ENCODE measurements at places on chromosomes 2 and 18.

DNA sequence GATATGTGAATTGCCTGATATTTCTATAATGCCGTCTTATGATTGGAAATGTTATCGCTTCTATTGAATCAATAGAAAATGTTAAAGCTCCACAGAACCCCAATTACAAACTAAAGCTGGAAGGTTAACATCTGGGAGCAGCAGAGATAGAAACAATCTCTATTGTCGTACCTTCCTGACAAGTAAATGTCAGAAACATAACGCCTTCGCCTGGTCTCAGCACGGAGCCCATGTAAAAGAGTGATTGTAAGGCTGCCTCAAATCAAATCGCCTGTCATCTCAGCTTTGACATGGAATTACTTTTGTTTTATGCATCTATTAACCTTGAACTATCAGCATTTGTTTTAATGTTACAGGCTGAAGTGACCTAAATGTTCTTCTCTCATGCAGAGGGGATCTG is 885.9 kb upstream of the PIK3C3 start:
- no peak for DNase-seq

GRCh38 chr2:23617167-23617810 is 232.3 kb downstream of the KLHL29 start:
- peak; percentile 82 for DNase-seq

GRCh38 chr2:156576005-156576404 is 139.8 kb downstream of the GPD2 start:
- DNase-seq, result no peak

GRCh38 chr2:241820625-241821384 is 11.8 kb downstream of the NEU4 start:
- peak; percentile 64 for DNase-seq

- no peak for DNase-seq
Observed at GRCh38 chr2:119106301-119106897, 52.2 kb downstream of the C1QL2 start.

GRCh38 chr2:15334644-15335326 is 226.3 kb downstream of the NBAS start:
- no peak for DNase-seq

- no peak for DNase-seq
Observed at GRCh38 chr2:20803226-20803682, 19.6 kb downstream of the LDAH start.

DNA sequence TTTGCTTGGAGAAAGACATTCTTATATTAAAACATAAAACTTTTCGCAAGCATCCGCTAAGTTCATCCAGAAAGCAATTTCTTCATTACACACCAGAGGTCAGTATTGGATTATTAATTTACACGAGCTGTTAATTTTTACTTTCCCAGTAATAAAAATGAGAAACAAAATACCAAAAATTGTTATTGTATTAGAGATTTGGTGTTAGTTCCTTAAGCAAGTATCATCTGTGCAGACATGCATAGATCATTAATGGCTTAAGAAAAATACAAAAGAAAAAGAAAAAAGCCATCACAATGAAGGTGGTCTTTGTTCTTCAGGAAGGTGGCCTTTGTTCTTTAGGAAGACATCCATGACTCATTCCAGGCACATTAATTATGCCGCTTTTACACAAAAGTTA is 53.6 kb upstream of the HNMT start:
- DNase-seq, result no peak

- no peak for DNase-seq
Observed at GRCh38 chr2:222146488-222146887, 152.3 kb downstream of the PAX3 start.

- DNase-seq, result no peak
Observed at GRCh38 chr2:107027205-107027604, 141.2 kb upstream of the ST6GAL2 start.

- peak; percentile 86 for DNase-seq
Observed at GRCh38 chr2:174486563-174487107, at the start of gene GPR155. TSS of gene GPR155 (minus strand) at chr2:174487029. CDS start at chr2:174481956, 5,073 bp downstream.

DNA sequence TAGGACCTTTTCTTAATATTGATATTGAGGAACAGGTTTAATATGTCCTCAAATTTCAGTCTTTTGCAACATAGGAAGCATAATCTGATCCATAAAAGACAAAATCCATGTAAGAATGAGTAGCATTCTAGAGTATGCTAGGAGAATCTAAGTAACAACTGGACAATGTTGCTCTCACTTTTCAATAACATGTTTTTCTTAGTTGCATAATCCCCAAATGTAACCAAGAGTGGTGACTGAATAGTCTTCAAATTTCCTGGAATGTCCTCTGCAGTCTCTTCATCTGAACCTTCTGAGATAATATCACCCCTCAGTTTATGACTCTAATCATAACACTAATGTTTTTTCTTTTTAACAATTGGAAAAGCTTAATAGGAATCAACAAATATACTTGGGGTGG is 110.0 kb upstream of the ZEB2 start:
- DNase-seq, result no peak

GRCh38 chr2:181995289-181995688 is 9.6 kb downstream of the PPP1R1C start:
- no peak for DNase-seq

GRCh38 chr2:215447673-215448081 is 11.8 kb upstream of the FN1 start:
- DNase-seq, result no peak

GRCh38 chr2:218856167-218856895 is 3.3 kb upstream of the WNT6 start:
- peak; percentile 34 for DNase-seq

DNA sequence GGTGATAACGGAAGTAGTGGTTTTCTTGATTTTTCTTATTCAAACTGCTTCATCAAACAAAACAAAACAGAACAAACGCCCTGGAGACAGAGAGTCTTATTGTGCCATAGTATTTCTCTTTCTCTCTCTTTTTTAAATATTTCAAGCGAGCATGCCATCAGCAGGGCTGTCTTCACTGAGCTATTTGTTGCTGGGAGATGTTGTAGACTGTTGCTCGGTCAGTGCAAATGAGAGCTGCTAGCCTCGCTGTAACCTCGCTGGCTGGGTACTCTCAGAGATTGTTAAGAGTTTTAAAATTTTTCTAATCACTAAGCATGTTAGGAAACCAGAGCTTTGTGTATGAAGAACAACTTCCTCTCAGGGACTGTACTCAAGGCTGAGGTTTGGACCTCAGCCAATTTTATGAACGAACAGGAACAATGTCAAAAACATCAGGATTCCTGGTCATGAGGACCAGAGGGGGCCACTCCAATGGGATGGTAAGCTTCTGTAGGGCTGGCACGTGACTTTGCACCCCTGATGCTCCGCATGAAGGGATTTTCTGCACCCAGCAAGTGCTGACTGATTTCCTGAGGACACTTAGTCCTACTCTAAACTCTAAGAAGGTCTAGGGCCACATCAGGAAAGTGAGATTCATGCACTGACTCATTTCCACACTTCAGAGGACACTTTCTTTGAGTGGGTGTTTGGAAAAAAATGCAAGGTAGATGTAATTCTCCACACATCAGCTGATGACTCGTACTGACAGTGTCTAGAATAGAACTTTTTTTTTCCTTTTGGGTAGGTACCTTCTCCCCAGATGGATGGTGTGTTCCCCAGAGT is 59.8 kb upstream of the IL1R1 start:
- peak; percentile 76 for DNase-seq

GRCh38 chr2:172836347-172836821 is 100.7 kb downstream of the RAPGEF4 start:
- no peak for DNase-seq

DNA sequence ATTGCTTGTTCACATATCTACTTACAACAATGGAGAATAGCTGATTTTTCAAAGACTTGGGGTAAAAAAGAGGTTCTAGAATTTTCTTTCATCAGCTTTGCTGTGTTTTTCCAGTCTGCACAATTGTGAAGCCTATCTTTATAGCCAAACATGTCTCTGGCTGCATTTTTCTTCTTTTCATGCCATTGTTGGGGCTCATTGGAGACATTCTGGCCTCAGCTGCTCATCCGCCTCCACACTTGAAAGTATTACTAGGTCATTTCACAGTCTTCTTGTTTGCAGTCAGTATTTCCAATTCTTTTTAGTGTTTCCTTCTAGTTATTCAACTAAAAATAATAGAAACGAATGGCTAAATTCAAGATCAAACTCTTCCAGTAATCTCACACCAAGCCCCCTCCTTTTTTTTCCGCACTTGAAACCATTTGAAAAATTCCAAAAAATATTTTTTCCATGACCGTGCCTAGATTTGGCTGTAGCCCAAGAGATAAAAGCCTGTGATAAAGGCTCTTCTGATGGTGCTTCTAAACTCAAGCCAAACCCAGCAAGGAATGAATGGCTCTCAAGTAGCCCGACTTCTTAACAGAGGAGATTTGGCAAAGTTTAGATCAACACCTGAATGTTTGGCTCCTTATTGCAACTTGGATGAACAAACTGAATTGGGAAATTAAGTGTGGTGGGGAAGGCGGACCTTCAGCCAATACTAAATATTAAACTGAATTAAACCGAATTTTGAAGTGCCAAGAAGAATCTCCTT is 103.4 kb downstream of the NRP2 start:
- no peak for DNase-seq

GRCh38 chr2:119641562-119642258 is 37.3 kb upstream of the TMEM177 start:
- DNase-seq, result peak; percentile 90

- no peak for DNase-seq
Observed at GRCh38 chr2:238754259-238754658, 93.6 kb upstream of the TWIST2 start.

GRCh38 chr2:144102386-144102785 is 417.5 kb downstream of the ZEB2 start:
- DNase-seq, result no peak

DNA sequence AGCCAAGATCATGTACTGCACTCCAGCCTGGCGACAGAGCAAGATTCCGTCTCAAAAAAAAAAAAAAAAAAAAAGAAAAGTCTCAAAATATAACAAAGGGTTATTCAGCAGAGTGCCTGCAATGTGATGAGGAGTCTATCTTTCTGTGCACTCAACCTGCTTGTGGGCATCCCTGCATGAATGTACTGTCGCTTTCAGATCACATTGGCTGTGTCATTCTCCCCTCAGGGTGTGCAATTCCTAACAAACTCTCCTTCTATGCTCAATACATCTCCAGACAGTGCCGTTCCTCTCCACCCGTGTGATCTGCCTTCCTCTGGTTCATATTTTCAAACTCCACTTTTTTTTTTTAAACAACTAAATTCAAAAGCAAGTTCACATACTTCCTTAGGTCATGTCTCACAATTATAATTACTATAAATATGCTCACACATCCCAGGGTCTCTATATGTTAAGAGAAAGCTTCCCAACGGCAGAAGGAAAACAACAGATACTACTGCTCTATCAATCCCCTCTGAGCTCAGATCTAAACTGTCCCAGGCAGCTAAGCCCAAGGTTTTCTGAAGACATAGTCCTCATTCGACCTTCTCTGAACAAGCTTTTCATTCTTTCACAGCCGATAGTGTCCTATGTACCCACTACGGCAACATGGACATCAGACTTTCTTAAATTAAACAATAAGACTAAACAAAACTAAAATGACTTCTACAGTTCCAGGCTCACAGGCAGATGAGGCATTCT is 35.2 kb downstream of the PTMA start:
- DNase-seq, result no peak

- DNase-seq, result no peak
Observed at GRCh38 chr2:219440388-219441256, 6.0 kb downstream of the SPEG start.

DNA sequence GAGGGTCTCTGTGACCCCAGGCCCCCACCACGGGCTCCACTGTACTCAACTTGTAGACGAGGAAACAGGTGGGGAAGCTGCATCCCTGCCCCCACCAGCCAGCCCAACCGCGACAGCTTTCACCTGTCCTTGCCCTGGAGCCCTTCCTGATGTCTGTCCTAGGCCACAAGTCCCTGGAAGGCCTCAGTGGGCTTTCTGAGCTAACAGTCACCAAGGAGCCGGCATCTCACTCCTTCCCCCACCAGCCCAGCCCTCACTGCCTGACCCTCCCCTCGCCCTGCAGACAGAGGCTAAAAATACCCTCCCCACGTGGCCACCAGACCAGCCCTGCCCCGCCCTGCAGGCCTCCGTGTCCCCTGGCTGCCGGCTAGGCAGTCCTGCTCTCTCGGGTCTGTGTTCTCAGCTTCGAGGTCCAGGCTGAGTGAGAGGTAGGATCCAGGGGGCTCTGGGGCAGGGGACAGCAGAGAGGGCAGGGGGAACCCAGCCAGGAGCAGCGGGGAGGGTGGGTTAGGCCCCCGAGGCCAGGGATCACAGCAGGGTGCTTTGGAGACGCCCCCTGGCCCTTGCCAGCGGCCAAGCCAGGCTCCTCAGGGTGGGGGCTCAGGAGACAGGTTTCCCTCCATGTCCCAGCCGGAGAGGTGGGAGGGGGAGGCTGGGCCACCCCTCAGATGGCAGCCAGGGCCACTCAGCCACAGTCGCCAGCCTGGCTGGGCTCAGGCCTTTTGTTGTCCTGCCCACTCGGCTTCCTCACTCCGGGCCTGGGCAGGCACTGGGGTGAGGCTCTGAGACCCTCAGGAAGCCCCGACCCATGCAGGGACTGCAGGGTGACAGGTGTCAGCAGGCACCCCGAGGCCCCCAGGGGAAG is at the start of gene KLHL30:
TSS of gene KLHL30 (plus strand) at position 338 of the 865 bp plus-strand sequence. CDS start 2,087 bp downstream, outside the sequence.
- peak; percentile 89 for DNase-seq

GRCh38 chr2:165067643-165068486 is 112.5 kb upstream of the SLC38A11 start:
- DNase-seq, result no peak

- DNase-seq, result no peak
Observed at GRCh38 chr2:143431316-143431715, 302.1 kb downstream of the ARHGAP15 start.

GRCh38 chr2:18976168-18976961 is 382.1 kb downstream of the OSR1 start:
- peak; percentile 42 for DNase-seq

DNA sequence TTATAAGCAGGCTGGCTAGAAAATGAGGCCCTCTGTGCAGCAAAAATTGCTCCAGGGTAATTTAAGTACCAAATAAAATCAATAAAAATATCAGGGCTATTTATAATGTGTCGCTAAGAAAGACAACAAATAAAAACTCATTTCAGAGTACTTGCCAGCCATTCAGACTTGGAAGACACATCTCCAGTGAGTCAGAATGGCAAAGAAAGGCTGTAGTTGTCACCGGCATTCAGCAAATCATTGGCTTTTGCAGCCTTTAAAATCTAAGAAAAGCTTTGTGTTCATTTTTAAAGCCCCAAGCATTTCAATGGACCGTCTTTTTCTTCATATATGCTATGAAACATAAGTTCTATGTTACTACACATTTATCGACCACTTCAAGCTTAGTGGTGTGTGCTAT is 141.1 kb upstream of the HNMT start:
- no peak for DNase-seq

DNA sequence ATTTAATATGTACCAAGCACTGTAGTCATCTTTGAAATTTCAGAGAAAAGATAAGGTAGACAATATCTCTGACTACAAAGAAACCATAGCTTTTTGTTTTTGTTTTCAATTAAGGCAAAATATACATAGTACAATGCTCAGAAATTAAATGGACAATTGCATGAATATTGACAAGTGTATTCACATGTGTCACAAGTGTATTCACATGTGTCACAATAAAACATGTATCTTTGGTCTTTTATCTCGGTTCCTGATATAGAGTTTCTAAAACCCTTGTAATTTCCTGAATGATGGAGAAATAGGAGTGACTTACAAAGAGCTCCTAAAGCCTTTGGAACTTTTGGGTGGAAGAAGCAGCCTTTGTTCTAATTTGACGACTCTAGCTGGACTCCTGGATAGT is 756.4 kb downstream of the EPHA4 start:
- no peak for DNase-seq

GRCh38 chr2:7933672-7934071 is 748.2 kb upstream of the ID2 start:
- no peak for DNase-seq

- DNase-seq, result no peak
Observed at GRCh38 chr2:21010813-21011439, 32.9 kb downstream of the APOB start.
